ENCODE measurements at places on chromosomes 6 and 20.

GRCh38 chr6:101439790-101440189, 46.3 kb downstream of the GRIK2 start:
- DNase-seq = no peak

- no peak for DNase-seq
These were observed 7.6 kb downstream of the PRND start for GRCh38 chr20:4729265-4729664.

- no peak for DNase-seq
These were observed 291.1 kb upstream of the EXOC2 start for GRCh38 chr6:984031-984430.

- no peak for DNase-seq
These were observed 46.9 kb downstream of the MAP3K4 start for GRCh38 chr6:161038229-161039031.

DNA sequence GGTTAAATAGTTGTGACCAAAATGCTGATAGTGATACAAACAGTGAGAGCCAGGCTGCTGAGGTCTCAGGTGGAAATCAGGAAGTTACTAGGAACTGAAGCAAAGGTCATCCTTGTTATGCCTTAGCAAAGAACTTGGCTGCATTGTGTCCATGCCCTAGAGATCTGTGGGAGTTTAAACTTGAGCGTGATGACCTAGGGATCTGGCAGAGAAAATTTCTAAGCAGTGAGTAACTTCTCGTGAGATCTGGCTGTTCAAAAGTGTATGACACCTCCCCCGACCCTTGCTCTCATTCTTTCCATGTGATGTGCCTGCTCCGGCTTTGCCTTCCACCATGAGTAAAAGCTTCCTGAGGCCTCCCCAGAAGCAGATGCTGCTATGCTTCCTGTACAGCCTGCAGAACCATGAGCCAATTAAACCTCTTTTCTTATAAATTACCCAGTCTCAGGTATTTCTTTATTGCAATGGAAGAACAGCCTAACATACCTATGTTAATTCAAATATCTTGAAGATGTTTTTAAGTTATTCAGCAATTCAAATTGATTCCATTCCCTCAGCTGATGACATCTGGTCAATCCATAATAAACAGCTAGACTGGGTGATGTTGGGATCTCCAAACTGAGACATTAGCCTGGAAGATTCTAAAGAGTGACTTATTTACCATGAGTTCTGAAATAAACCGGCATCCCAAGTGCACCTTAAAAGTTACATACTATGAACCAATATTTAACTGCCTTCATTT, 33.8 kb downstream of the KIF16B start:
- DNase-seq = no peak

GRCh38 chr20:62902926-62903615, 23.2 kb downstream of the DIDO1 start:
- no peak for DNase-seq

DNA sequence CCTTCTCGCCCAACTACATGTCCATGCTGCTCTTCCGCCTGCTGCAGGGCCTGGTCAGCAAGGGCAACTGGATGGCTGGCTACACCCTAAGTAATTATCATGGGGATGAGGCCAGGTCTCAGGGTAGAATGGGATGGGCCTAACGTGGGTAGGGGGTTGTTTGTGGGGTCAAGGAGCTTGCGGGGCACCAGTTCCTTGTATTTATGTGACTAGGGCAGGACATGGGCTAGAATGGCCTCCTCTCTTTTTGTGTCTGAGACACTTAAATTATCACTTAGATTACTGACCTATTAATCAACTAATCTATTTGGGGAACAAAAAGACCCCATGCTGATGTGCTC, 10.7 kb downstream of the SLC22A1 start:
- DNase-seq = no peak

DNA sequence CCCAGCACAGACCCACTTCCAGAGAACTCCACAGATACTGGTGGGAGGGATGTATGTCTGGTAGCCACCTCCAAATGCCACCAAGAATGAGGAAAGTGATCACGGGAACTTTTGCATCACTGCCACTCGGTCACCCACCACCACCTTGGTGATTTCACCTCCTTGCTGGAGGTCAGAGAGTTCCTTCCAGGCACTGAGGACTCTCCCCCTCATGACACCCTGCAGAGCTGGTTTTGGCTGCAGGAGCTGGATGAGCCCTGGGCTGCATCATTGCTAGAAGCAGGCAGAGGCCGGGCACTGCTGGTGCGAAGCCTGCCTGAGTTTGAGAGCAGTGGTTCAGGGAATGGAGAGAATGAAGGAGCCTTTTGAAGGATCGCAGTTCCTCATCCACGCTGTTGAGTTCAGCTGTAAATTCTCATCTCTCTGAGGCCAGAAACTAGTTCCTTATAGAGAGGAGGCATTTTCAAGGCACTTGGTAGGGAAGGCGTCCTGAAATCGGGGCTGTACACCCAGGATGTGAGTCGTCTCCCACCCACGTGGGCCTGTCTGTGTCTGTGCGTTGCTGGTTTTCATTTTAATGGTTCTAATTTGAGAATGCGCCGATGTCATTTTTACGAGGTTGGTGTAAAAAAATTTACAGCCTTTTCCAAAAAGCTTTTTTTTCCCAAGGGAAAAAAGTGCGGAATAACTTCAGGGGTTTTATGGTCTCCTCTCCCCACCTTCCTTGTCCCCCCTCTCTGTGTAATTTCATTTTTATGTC, 25.0 kb downstream of the FOXP4 start:
- DNase-seq = no peak

GRCh38 chr6:22622351-22622750, 53.0 kb downstream of the HDGFL1 start:
- DNase-seq = no peak

All from memory B cell (primary cell).